SJCRH30 (cell line): ENCODE measurements at places on chromosomes 6 and 20. TPM values are rescaled to one million over a fixed set of nuclear protein-coding genes. Genes with fewer than 3 reads are reported as not detected.

DNA sequence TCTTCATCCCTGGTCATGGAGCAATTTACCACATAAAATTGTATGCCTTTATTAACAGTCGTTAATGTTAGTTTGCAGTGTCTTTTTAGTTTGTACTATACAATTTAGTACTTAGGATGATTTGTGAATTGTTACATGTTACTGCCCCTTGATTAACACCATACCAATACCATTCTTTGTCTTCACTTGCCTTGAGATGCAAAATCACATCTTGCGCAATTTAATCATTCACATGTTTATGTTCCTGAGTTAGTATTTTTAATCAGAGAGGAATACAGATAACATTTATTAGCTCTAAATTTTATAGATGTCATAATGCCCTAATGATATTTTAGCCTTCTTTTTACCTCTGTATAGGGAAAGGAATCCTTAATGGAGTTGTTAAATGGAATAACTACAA lies 114.1 kb downstream of the SCAF8 start:
- DNase-seq, result no peak

DNA sequence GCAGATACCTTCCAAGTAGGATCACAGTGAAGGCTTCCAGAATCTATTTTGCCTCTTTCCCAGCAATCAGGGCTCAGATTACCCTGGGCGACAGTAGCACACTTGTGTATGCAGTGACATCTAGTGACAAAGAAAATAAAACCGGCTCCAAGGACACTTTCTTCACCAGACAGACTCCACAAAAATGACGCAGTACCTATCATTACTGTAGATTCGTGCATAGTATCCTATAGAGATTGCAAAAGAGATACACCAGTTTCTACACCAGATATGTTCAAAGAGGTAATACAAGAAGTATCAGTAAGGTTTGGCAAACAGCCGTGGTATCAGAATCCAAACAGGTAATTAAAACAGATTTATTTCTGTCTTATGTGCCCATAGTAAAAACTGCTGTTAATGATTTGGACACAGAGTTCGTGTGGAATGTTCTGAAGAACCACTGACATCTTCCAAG lies 600.4 kb upstream of the JAG1 start:
- DNase-seq, result peak; percentile 67

GRCh38 chr6:27183060-27183832 lies 64.3 kb upstream of the PRSS16 start:
- no peak for DNase-seq

DNA sequence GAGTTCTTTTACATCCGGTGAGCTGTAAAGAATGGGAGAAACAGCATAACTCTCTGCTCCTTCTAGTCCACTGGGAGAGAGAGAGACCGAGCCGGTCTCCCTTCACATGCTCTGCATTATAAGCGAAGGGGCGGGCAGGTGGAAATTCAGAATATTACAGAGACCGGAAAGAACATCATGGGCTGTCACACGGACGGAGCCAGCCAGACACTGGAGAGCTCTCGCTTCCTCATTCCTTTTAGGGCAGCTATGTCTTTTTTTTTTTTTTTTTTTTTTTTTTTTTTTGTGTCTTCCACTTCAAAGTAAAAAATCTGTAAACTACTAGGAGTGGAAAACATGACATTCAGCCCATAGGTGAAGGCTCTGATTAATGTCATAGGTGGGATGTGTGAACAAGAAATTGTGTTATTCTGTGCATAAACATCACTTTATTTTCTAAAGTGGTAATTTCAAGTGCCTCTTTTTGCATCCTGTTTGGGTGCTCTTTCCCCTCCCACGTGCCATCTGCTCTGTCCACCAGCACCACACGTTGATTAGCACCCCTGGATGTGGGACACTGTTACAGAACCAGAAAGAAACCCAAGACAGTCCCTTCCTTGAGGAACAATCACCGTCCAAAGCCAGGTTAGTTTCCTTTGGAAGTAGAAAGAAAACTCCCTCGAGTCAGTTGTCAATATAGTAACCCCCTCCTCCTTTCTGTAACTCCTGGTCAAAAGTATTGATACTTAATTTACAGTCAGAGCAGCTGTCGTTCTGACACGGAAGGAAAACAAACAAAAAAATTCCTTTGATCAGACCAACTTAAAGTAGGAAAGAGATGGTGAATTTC lies at the start of gene TAGAP:
Gene TAGAP, minus strand, starts transcription at position 93 of the 829 bp plus-strand sequence. CDS start 845 bp downstream, outside the sequence.
- peak; percentile 60 for DNase-seq

GRCh38 chr6:52377538-52378221 lies 15.7 kb downstream of the PAQR8 start:
- no peak for DNase-seq

The DSP gene
- not detected in 2 replicates for total RNA-seq

The ATG5 gene
- 42.9 and 49.1 TPM in 2 replicates for total RNA-seq
